ENCODE measurements at places on chromosomes 5 and 9. TPM values are rescaled to one million over a fixed set of nuclear protein-coding genes. Genes with fewer than 3 reads are reported as not detected.

GRCh38 chr5:138711811-138712210 lies 41.4 kb upstream of the CTNNA1 start:
- no peak for DNase-seq

GRCh38 chr9:36316611-36317317 lies 58.5 kb upstream of the GNE start:
- no peak for DNase-seq

- DNase-seq, result no peak
Observed at GRCh38 chr5:14893381-14893780, 21.8 kb upstream of the ANKH start.

GRCh38 chr5:532521-533242 lies 8.4 kb upstream of the SLC9A3 start:
- DNase-seq, result peak; percentile 16

Gene PPIP5K2
- total RNA-seq, result 37.8 TPM

DNA sequence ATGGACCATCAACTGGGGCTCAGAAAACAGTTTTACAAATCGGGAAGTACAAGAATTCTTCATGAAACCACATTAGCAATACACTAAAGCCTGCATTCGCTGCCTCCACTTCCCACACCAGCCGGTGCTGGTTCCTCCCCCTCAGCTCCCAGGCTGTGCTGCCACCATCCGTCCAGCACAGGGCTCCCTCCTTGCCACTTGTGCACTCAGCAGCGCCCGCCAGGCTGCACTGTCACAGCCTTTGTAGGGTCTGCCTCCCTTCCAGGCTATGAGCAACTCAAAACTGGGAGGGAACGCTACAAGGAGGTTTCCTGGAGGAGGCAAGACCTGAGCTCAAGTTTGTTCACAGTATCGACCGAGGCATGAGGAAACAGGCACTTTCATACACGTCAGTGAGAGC lies 7.7 kb downstream of the MAPK9 start:
- DNase-seq, result no peak

GRCh38 chr9:99400184-99400731 lies 178.2 kb downstream of the SEC61B start:
- no peak for DNase-seq

Gene TAF9
- 38.0 TPM for total RNA-seq

Gene FOXD4L3
- total RNA-seq, result not detected

All from right cardiac atrium (tissue), 5 donors.